ENCODE measurements at places on chromosomes 6 and 20.

DNA sequence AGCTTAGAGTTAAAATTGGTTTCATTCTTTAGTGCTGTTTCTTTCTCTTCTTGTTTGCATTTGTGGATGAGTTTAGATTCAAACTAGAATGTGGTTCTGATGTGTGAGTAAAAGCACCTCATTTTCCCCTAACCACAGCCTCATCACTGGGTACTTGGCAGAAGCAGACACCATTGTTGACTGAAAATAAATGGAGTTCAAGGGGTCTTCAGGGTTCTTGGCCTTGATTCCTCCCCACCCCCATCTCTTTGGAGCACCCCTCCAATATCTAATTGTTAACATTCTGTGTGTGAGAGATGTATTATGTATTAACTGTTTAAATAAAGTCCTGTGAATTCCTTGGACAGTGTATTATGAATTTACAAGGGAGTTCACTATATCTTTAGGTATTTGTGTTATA is 59.6 kb downstream of the JARID2 start:
- DNase-seq = no peak

GRCh38 chr6:38687043-38687353 is 15.9 kb downstream of the GLO1 start:
- DNase-seq = no peak

- no peak for DNase-seq
Measured at GRCh38 chr20:33444797-33445560, 1.4 kb upstream of the SNTA1 start.

DNA sequence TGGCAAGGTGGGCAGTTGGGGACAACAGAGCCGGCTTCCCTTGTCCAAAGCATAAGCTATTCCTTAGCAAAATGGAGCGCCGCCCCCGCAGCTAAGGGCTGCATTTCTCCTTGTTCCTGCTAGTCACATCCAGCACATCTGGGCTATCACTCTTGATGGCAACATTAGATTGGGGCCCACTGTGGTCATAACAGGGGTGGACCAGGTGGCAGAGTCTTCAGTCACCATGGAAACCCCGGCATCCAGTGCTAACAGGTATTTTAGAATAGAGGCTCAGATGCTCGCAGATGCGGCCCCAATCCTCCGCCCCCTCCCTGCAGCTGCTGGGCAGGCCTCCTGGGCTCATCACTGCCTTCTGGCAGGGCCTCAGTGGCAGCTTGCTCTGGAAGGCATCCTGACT is 168.2 kb upstream of the PROKR2 start:
- no peak for DNase-seq

DNA sequence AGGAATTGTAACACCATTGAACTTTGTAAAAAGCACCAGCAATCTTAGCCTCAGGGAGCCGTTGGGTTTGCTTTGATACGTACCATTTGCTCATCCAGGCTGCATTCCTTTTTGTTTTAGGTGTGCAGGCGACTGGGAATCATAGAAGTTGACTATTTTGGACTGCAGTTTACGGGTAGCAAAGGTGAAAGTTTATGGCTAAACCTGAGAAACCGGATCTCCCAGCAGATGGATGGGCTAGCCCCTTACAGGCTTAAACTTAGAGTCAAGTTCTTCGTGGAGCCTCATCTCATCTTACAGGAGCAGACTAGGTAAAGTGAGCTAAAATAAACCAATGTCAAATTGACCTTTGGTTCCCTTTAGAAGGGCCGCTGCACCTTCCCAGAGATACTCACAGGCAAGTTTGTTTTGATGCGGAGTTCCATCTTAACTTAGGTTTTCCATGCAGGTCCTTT is 1.6 kb downstream of the MYLIP start:
- DNase-seq = no peak

GRCh38 chr6:170286246-170286933 is 4.5 kb downstream of the DLL1 start:
- DNase-seq = no peak

- DNase-seq = no peak
Measured at GRCh38 chr6:170205126-170205525, 85.8 kb downstream of the DLL1 start.

DNA sequence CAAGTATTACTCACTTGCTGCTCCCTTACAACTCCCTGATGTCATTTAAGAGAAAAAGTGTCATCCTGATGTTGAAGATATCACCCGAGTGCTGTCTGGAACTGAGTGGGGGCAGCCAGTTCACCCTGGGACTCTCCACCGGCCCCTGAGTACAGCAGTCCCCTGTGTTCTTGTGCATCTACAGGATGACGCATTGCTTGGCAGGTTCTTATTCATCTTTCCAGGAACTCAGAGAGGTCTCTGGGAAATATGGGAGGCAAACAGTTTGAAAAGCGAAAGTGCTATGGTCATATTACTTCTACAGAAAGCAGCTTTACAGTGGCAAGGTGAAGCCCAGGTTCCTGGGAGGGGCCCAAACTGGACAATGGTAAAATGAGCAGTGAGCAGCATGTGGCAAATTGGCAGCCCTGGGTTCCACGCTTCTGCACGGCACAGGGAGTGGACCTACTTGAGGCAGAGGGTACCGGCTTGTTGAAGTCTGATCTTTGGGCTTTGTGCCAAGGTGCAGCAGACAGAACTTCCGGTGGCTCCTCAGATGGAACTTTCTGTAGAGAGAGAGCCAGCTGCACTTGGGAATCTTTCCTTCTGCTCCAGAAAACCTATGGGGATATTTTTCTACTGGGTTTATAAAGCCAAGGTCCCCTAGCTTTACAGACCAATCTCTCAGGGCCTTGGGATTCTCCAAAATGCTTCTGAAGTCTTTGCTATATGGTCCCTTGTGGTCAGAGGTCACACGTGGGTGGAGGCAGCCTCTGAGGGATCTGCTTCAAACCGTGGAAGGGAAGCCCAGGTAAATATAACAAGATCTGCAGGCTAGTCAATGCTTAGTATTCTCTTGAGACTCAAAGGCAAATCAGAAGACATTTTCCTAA is 128.3 kb downstream of the MAP3K7 start:
- DNase-seq = peak; percentile 53

DNA sequence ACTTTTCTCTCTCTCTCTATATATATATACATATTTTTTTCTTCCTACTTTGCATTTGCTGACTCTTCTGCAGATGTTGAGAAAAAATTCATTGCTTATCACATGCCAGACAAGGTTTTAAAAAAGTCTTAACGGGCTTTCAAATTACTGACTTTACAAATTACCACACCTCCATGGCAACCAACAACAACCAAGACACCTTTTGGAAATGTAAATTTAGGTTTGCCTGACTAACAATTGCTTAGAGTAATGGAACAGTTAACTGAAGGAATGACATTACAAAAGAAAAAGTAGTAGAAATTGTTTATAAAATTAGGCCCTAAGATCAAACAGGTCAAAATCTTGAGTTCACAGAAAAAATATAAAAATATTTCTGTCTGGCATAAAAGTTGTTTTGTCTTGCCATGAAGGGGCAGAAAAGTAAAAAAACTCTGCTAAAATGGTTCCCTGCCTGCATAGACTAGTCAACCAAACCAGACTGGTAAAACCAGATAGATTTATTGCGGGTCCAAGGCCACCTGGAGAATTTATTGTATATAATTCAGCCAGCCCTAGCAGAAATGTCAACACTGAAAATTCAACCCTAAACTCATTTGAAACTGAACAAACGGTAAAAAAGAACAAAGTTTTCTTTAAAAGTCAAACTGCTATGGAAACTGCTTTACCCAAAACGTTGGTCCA is 92.8 kb upstream of the FRMD1 start:
- DNase-seq = no peak

DNA sequence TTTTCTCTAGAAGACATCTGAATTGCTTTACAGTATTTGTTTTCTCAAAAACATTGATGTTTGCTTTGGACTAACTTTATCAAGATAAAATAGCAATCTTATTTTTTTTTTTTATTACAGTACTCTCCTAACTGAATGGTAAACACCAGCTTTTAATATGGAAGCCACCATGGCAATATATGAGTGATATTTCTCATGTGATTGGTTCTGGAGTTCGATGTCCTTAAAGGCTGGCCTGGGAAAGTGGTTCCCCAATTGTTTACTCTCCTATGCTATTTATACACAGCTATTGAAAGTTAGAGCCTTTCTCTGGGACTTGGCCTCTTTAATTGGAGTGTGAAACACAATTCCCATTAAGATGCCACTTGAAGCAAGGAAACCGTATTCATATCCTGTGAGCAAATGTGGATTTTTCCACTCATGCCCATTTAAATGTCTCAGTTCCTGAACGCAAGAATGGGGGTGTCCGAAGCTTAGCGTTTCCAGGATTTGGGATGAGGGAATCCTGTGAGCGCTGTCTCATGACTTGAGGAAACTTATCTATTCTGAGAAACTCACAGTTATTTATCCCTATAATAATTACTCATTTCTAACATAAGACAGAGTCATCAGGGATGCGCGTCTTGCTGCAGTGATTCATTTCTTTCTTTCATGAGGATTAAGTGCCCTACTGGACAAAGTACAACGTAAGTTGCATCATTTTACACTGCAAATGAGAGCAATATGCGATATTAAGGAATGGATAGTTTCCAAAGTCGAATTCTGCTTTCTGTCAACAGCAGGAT is 143.3 kb upstream of the PREP start:
- DNase-seq = no peak

DNA sequence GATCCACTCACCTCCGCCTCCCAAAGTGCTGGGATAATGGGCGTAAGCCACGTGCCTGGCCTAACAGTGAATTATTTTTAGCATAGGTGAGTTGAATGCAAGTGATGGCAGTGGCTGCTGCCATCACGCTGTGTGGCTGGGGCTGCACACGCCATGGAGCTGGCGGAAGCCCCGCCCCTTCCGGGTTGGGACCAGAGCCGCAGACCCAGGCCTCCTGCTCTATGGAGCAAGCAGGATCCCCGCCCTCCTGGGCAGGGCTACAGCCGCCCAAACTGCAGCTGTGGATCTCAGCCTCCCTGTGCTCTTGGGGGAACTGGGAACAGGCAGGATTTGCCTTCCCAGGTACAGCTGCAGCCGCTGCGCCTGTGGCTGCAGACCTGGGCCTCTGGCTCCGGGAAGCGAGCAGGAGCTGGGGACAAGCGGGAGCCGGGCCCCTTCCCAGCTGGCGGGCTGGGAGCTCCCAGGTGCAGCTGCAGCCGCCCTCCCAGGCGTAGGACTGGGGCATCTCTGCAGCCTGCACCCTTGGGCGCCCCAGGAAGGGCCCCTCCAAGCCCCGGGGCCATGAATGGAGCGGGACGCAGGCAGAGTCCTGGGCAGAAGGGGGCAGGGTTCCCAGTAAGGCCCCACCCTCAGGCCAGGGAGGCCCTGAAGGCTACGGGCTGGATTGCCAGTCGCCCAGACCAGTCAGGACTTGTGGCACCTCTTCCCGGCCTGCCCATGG is 30.9 kb upstream of the SLA2 start:
- no peak for DNase-seq

DNA sequence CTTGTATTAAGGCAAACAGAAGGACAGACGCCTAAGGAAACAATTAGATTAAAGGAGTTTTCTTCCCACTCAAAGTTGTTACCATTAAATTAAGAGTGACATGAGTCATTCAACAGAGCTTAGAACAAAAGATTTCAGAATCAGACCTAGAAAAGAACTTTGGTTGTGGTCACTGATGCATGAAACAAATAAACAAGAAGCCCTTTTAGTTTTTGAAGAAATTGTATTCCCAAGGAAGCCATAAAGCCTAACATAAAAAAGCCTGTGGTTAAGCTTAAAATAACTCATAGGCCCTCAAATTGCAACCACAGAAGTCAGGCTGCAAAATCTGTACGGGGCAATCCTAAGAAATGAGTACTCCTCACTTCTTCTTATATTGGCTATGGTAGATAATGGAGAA is 17.9 kb upstream of the TRIM26 start:
- no peak for DNase-seq

GRCh38 chr6:53257001-53257400 is 91.7 kb downstream of the ELOVL5 start:
- DNase-seq = no peak

DNA sequence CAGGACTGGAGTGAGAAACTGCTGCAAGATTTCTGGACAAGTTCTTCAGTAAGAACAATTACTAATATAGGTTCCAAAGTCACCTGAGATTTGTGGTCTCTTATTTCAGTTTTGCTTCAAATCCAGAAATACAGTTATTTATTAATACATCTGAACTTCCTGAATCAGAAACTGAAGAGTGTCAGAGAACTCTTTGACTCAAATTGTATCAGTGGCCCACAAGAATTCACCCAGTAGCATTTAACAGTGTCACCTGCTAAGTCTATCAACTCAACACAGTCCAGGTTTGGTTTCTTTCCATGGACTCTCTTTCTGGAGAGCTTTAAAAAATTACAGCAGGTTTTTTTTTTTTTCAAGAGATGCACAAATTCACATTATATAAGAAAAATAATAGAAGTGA is 18.8 kb upstream of the NHSL1 start:
- no peak for DNase-seq

DNA sequence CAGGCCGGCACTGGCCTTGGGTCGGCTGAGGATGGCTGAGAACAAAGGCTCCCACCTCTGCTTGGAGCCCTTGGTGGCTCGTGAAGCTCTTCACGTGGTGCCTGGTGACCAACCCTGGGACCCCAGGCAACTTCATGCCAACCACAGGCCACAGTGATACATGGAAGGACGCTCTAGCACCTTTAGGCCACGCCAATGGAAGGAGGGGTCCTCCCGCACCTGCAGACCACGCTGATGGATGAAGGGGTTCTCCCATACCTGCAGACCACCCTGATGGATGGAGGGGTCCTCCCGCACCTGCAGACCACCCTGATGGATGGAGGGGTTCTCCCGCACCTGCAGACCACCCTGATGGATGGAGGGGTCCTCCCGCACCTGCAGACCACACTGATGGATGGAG is 62.5 kb downstream of the ERMARD start:
- no peak for DNase-seq

DNA sequence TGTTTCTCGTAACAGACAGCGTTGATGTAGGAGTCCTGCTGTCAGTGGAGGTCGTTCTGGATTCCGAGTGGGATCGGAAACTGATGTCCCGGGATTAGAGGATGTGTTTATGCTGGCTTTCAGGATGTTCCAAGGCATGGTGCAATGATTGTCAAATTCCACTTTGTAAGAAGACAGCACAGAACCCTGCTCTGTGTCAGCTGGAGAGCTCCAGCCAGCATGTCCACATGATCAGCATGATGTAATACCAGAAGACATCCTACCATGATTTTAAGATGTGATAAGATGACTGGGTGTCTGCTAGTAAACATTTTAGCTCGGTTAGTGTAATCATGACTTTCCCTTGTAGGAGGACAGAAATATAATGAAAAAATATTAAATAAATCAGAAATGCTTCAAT is 20.3 kb downstream of the ENPP1 start:
- DNase-seq = no peak

GRCh38 chr20:2103461-2104153 is 2.0 kb downstream of the STK35 start:
- DNase-seq = no peak

GRCh38 chr20:10385850-10386544 is 48.0 kb downstream of the MKKS start:
- no peak for DNase-seq

GRCh38 chr6:68039641-68040311 is 595.3 kb upstream of the ADGRB3 start:
- DNase-seq = no peak

DNA sequence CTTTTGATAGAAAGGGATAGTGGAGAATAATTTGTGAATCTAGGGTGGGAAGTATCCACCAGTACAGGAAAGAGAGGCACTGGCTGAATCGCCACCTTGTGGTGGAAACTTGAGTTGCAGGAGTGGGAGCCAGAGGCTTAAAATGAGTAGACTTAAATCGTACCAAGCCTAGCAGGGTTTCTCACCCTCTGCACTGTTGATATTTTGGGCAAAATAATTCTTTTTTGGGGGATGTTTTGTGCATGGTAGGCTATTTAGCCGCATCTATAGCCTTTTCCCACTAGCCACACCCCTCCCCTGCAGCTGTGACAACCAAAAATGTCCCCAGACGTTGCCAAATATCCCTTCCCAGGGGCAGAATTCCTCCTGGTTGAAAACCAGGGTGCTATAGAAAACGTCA is 119.1 kb downstream of the DHX35 start:
- DNase-seq = peak; percentile 67

All from stimulated activated CD4-positive, alpha-beta T cell treated with anti-CD3 and anti-CD28 coated beads, Interleukin-15, amount 100 ng/mL, for 1 hour (primary cell).